ENCODE measurements at places on chromosomes 4 and X.

- no peak for DNase-seq
These were observed 1.9 kb downstream of the ARHGAP10 start for GRCh38 chr4:147733716-147734344.

DNA sequence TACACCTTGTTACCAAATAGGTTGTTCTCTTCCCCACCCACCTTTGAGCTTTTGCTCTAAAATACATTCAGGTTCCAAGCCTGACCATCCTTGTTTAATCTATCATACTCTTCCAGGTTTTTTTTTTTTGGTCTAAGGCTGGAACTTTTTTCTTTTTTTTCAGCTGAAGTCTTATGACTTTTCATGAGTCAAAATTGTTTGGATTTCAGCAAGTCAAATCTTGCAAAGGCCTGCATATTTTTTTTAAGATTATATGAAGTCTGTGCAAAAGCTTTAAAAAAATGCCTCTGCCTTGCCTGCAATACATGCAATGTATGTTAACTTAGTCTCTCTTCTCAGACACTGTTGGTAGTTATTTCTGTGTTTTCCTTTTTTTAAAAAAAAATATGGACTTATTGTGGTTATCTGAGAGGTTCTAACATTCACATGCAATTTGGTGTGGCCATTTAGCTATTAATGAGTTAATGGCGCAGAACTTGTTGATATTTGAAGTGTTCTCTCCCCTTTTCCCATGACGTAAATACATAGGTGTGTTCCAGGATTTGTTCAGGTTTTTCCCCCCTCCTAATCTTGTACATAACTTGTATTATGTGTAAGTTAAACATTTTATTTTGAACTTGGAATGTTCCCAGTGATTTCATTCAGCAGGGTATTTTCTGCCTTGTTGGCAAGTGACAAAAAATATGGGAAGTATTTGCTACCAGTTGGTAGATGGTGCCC lies 58.7 kb downstream of the CCKAR start:
- no peak for DNase-seq

DNA sequence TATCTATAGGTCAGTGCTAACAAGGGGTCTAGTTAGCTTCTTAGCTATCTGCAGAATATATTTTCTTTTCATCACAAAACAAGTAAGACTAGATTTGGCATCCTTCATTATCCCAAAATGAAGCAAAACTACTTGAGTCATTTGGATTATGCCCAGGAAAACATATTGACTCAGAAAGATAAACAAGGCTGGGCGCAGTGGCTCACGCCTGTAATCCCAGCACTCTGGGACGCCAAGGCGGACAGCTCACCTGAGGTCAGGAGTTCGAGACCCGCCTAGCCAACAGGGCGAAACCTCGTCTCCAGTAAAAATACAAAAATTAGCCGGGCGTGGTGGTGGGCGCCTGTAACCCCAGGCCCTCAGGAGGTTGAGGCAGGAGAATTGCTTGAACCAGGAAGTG lies 18.0 kb upstream of the MND1 start:
- DNase-seq, result no peak

DNA sequence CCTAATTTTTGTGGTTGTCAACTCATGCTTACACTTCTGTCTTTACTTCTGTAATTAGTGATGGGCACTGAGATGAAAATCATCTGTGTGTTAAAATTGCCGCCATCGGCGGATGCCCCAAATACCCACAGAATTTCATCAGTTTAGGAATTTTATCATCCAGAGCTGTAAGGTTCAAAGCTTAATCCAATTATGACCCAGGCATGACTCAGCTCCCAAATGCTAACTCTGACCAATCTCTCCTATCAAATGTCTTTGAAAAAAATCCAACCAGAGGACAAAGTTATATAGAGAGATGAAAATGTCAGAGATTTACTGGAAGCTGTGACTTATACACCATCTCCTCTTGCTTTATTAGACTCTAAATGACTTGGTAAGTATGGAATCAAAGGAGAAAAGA lies 1048.7 kb upstream of the PRKX start:
- no peak for DNase-seq

DNA sequence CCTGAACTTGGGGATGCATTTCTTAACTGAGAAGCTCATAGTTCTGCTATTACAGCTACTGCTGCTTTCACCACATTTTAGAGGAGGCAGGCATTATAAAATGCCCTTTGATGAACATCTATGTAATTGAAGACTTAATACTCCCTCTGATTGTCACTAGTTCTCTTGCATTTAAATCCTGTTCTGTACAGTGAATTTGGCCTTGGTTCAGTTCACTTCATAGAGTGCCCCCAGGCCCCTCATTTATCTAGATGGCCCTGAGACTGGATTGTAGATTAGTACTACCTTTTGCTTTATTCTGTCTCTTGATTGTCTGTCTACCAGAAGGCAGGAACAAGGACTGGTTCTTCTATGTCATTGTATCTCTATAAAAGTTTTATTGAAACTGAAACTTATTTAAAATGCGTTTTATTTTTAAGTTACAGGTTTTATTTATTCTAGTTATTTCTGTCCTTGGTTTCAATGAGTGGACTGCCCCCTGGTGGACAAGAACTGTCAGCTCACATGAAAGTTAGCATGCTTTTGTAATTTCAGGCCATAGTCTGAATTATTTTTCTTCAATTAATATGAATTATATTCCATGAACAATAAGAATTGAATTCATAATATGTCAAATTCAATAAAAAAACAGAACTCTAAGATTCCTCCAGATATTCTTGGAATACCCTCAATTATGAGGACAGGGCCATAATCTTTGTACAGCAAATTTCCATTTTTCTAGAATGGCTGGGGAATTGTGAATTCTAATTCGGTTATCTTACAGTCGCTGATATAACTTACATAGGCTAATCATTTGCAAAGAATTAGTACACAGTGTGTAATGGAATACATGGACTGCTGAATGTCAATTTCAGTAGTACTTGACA lies 47.2 kb upstream of the TMEM33 start:
- no peak for DNase-seq

DNA sequence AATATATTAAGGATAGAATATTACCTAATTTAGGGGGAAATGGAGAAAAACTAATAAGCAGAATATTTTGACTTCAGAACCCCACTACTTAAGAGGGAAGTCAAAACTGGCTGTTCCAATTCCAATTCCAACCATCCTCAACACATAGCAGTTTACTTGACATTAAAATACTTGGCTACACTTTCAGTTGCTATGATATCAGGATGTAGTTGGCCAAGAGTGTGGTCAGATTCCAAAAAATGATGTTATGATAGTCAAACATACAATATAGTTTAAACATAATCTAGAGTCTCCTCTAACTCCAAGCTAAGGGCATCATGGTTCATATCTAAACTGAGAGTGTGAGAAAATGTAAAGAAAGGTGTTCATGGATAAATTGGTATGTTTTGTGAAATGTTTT lies 16.5 kb upstream of the SMIM14 start:
- DNase-seq, result no peak

- DNase-seq, result no peak
These were observed 677.8 kb downstream of the ADGRL3 start for GRCh38 chr4:61877893-61878292.

DNA sequence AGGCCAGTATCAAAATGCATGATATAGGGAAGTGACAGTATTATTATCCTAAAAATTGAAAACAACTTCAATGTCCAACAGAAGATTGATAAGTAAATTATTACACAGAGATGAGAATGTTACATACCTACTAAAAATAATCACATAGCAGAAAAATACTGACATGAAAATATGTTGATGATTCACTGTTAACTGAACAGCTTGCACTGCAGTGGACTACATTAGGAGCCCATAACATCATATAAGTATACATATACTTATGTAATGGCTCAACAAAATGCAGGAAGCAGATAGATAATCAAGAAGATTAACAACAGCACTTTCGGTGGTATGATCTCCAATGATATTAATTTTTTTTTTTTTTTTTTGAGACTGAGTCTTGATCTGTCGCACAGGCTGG lies 7.1 kb downstream of the CLOCK start:
- DNase-seq, result no peak

DNA sequence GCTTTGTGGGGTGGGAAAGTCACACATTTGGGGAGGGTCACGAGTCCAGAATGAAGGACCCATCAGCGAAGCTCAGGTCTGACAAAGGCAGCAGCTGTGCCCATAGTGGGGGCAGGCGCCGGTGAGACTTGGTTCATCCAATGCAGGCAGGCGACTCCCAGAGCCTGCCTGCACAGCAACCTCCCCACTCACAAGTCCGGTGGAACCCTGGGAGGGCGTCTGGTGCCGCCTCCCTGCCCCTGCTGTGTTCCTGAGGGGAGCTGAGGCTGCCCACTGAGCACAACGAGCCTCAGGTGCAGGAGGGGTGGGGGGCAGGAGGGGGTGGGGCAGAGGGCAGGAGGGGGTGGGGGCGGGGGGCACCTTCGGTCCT lies 13.7 kb downstream of the LRPAP1 start:
- DNase-seq, result no peak

DNA sequence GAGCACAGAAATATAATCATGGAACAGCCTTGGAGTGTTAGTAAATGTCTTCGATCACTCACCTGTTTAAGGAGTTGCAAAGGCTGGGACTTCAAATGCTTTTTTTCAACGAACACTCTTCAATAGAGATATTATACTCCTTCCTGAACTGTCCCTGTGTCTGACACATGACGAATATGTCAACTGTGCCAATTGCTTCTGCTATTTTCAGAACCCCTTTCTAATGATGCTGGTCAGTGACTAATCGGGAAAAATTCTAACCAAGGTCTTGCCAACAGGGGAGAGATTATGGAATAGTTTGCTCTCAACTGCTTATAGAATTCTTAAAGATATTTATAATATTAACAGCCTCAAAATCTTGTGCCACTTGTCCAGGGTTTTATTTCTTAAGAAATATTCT lies 8.5 kb upstream of the KLHL34 start:
- DNase-seq, result no peak

- no peak for DNase-seq
These were observed 3.3 kb downstream of the TMEM47 start for GRCh38 chrX:34653811-34654210.
